ENCODE measurements at places on chromosomes 5 and 9.

DNA sequence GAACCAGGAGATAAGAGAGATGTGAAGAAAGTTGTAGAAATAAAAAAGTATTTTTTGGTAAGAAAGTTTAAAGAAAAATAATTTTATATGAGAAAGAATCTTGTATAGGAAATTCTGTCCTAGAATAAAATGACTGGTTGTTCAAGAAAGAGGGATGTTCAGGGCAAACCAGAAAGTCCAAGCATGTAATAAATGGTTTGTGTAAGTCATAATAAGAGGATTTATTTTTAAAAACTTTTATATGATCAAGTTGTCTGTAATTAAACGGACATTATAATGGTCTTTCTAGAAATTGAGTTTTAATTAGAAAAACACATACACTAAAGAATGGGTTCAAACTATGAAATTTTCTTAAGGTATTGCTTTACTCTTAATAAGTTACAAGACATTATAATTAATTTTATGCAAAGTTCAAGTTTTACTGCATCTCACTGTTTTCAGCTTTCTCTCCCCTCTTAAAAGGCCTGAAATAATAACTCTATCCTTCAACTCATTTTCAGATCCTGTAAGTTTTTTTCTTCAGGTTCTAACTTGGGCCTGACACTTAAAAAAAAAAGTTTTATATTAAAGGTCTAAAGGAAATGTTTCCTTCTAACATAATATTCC is 56.1 kb upstream of the ZNF300 start:
- no peak for DNase-seq

DNA sequence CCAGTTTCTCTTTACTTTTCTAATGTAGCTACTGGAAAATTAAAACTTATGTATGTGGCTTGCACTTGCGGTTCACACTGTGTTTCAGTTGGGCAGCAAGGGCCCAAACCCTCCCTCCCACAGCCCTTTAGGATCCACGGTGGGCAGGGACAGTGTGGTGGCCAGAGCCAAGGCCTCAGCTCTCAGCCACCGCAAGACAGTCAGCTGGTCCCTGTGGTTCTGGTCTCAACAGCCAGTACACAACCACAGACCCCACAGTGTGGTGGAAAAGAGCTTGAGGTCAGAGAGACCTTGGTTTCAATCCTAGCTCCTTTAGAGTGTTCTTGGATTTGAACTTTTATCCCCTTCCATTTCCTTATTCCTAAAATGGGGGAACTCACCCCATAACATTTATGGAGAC is 153.0 kb upstream of the SMIM23 start:
- DNase-seq = no peak

- no peak for DNase-seq
Measured at GRCh38 chr9:88816141-88816540, 175.1 kb upstream of the S1PR3 start.

DNA sequence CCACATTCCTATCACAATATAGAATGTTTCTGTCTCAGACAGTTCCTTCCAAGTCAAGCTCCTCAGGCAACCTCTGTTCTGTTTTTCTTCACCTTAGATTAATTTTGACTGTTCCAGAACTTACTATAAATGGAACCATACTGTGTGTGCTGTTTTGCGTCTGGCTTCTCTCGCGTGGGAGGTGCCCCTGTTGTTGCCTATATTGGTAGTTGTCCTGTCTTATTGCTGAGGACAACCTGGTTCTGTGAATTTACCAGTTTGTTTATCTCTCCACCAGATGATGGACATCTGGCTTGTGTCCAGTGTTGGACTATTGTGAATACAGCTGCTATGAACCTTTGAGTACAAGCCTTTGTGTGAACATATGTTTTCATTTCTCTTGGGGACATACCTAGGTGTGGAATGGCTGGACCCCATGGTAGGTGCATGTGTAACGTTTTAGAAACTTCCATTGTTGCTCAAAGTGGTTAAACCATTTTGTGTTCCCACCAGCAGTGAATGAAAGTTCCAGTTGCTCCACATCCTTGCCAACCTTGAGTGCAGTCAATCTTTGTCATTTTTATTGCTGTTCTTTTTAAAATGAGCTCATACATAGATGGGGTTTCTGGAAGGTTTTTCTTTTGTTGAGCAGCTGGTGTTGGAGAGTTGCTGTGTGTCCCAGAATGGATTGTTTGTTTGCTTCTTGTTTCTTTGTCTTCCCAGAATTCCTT is 18.1 kb downstream of the HMCN2 start:
- DNase-seq = no peak

DNA sequence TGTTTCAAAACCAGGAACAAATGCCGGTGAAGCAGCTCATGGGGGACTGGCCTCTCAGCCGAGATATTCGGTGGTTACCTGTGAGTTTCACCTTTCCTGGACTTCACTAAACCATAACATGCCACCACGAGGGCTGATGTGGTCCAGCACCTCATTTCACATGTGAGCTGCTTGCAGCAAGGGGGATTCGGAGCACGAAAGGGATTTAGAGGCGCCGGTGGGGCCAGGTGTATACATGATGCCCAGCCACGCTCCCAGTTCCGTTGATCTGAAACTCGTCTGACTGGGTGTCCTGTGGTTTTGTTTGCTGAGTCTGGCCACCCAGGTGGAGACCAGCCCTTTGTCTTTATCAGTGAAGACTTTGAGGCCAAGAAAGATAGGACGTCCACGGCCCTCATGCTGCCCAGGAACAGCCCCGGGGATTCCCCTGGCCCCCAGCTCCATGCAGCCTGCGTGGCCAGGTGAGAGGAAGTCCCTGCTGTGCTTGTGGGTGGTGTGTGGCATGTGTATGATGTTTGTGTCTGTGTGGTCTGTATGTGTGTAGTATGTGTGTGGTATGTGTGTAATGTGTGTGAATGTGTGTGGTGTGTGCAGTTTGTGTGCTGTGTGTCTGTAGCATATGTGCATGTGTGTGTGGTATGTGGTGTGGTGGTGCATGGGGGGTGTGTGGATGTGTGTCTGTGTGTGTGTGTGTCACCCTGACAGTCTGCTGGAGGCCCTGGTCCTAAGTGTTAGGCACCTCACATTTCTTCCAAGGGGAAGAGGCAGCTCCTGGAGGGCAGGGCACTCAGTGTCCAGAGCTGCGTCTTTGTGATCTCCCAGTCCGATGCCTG is 23.4 kb downstream of the PHF2 start:
- DNase-seq = no peak

GRCh38 chr9:129934780-129935179 is 99.5 kb downstream of the USP20 start:
- no peak for DNase-seq

DNA sequence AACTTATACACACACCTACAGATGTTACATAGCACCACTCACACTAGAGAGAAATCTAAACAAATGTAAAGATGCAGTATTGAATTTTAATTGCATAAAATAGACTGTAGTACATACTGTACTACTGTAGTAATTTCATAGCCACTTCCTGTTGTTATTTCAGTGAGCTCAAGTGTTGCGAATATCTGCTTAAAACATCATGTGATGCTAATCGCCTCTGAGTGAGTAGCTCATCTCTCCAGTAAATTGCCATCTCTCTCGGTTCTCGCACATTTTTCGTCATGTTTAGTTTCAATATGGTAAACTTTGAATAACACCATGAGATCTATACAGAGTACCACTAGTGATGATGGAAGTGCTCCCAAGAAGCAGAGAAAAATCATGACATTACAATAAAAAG is 22.0 kb upstream of the ARHGEF28 start:
- DNase-seq = no peak

DNA sequence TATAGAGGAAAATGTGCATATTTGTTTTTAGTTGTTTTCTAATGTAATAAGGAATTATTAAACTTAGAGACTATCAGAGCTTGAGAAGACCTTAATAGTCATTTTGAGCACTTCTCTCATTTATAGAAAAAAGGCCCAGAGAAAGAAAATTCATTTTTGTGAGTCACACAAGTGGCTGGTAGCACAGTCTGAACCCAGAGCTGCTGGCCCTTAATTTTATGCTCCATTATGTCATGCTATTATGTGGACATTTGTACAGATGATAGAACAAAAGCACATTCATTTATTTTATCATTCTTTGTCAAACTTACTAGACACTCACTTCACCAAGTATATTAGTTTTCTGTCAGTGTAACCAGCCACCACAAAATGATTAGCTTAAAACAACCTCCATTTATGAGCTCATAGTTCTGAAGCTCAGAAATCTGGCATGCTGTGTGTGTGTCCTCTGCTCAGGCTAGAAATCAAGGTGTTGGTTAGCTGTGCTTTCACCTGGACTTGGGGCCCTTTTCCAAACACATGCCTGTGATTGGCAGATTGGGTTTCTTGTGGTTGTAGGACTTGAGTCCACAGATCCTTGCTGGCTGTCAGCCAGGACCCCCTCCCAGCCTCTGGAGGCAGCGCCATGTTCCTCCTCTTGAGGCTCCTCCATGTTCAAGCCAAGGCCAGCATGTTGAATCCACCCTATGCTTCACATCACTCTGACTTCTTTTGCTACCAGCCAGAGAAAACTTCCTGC is 188.9 kb downstream of the ARHGAP26 start:
- DNase-seq = no peak

DNA sequence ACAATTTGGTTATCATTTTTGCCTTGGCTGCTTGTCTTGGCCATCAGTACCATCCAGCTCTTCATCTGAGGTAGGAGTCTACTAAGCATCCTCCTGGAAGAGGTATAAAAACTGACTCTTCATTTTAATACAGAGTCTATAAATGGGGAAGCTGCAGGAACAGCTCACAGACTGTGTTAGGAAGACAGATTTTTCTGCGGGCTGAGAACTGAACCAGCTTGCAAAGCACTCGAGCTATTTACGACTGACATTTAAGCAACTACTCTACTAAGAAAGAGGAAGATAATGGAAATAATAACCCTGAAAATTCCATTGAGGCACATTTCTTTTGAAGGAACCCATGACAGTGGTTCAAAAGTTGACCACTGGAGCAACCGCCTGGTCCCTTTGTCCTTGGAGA is 314.5 kb upstream of the RFX3 start:
- no peak for DNase-seq

GRCh38 chr9:37944266-37944650 is 40.3 kb upstream of the SLC25A51 start:
- no peak for DNase-seq

Data from esophagus squamous epithelium (tissue), 5 donors.